ENCODE measurements at places on chromosomes 16 and 17. TPM values are rescaled to one million over a fixed set of nuclear protein-coding genes. Genes with fewer than 3 reads are reported as not detected.

Gene UTS2R
- total RNA-seq: 0.16 TPM

Gene GPRC5C
- total RNA-seq: not detected

Gene RASL10B
- 0.37 TPM for total RNA-seq

Gene PNMT
- total RNA-seq: not detected

GRCh38 chr17:62562656-62563055 is 64.8 kb upstream of the MRC2 start:
- H3K4me1 ChIP-seq: peaks cover 16% of the 10 kb centered on the region
- no peak overlapping the region for H3K4me3 ChIP-seq
- H3K27ac ChIP-seq: no peak overlapping the region
- H3K27me3 ChIP-seq: no peaks in the 10 kb centered on the region
- peaks cover 57% of the 10 kb centered on the region for H3K36me3 ChIP-seq

GRCh38 chr16:27436065-27436464 is 34.1 kb downstream of the IL21R start:
- DNase-seq: no peak

DNA sequence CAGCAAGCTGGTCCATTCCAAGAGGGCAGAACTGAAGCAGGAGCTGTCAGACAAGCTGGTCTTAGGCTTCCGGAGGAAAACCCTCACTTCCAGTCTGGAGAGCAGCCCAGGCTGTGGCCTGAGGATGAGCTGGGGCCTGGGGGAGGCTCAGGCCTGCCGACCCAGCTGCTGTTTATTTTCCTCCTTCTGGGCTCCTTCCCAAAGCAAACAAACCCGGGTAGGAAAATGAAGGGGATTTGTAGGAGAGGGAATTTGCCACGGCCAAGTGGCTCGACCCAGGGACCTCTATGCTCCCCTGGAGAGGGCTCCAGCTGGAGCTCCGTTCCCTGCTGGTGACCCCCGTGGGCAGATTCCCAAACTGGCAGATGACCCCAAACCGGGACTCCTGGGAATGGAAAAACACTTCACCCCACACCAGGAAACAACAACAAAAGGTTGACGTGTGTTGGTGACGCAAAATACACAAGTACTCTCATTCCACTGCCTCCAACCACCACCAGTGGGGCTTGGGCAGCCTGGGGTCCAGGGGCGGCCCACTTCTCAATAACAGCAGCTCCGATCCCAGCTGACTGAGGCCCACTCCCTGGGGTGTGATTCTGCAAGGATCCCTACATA is 8.8 kb downstream of the JUP start:
- DNase-seq: no peak
- H3K4me1 ChIP-seq: no peaks in the 10 kb centered on the region
- H3K36me3 ChIP-seq: no peaks in the 10 kb centered on the region
- H3K27ac ChIP-seq: no peak overlapping the region

- H3K27me3 ChIP-seq: no peaks in the 10 kb centered on the region
- no peak for DNase-seq
- H3K4me3 ChIP-seq: no peak overlapping the region
Observed at GRCh38 chr17:39080421-39081078, 70.9 kb downstream of the PLXDC1 start.

- H3K4me1 ChIP-seq: no peaks in the 10 kb centered on the region
- H3K27ac ChIP-seq: no peak overlapping the region
- H3K27me3 ChIP-seq: peaks cover 27% of the 10 kb centered on the region
- H3K4me3 ChIP-seq: no peak overlapping the region
- DNase-seq: no peak
Observed at GRCh38 chr17:42642336-42642735, 16.7 kb upstream of the TUBG2 start.

DNA sequence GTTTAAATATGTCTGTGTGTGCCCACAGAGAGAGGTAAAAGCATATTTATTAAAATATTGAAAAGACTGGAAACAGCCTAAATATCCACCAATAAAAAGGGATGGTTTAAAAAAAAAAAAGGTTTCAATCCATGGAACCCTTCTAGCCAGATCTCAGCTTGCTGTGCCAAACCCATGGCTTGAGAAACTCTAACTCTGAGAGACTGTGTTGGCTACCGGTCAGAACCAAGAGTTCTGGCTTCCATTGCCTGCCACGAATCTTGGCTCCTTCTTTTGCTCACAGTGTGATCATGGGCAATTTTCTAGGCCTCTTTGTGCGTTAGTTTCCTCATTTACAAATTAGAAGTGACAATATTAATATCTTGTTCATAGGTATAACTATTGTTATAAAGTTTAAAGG is 201.3 kb upstream of the IRX3 start:
- H3K4me3 ChIP-seq: no peak overlapping the region
- H3K27ac ChIP-seq: no peak overlapping the region
- H3K27me3 ChIP-seq: no peaks in the 10 kb centered on the region
- DNase-seq: no peak
- H3K36me3 ChIP-seq: no peaks in the 10 kb centered on the region

Data from activated CD8-positive, alpha-beta memory T cell treated with anti-CD3 and anti-CD28 coated beads, Interleukin-2, amount 10 ng/mL, durations not matched to agents 7 days and 5 days (primary cell).